ENCODE measurements at places on chromosomes 6 and 20.

- DNase-seq: no peak
- no peak overlapping the region for H3K27ac ChIP-seq
- no peaks in the 10 kb centered on the region for H3K27me3 ChIP-seq
- no peaks in the 10 kb centered on the region for H3K36me3 ChIP-seq
- H3K4me1 ChIP-seq: no peaks in the 10 kb centered on the region
Measured at GRCh38 chr6:38803129-38803528, 88.0 kb downstream of the DNAH8 start.

DNA sequence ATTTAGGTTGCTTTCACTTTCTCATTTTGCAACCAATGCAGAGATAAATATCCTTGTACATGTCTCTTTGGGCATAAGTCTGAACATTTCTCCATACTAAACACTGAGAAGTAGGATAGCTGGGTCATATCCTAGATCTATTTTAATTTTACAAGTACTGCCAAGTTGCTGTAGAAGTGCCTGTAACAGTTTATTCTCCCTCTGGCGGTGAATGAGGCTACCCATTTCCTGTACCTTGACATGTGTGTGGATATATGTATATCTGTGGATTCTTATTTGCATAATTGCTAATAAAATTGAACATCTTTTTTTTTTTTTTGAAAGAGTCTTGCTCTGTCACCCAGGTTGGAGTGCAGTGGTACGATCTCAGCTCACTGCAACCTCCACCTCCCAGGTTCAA lies 48.0 kb upstream of the PNRC1 start:
- H3K4me1 ChIP-seq: peaks cover 40% of the 10 kb centered on the region
- peak overlapping the region; percentile 95 for H3K27ac ChIP-seq
- H3K27me3 ChIP-seq: no peaks in the 10 kb centered on the region
- no peak for DNase-seq
- H3K4me3 ChIP-seq: no peak overlapping the region

DNA sequence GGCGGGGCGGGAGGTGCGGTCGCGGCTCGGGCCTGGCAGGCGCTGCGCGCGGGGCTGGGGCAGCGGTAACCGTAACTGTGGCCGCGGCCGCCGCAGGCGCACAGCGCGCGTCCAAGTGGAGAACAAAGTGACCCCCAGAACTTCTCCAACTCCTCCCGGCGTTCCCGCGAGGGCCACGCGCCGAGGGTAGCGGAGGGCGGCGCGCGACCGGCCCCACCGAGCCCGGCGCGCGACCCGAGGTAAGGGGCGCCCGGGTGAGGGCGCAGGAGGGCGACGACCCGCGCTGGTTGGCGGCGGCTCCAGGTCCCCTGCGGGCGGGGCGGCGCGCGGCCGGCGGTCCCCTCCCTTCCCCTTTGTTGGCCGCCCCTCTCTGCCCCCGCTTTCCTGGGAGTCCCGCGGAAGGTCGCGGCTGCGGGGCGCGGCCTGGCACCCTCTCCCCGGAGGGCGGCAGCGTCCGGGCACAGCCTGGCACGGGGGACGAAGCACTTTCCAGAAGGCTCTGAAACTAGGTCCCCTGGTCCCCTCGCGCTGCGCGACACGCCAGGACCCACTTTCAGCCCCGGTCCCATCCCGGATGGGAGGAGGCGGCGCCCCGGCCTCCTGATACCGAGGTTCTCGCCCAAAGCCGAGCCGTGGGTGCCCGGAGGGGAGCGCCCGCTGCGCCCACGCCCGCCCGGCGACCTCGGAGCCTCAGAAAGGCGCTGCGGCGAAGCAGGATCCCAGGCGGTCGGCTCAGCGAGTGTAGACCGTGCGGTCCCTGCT lies at the start of gene TIAM2:
TSS of gene TIAM2 (plus strand) at position 62 of the 762 bp plus-strand sequence. CDS start 133,909 bp downstream, outside the sequence.
- no peaks in the 10 kb centered on the region for H3K36me3 ChIP-seq
- no peak within 1 kb of the TSS for H3K27ac ChIP-seq
- peak within 1 kb of the TSS; percentile 7 for H3K4me3 ChIP-seq
- H3K27me3 ChIP-seq: no peaks in the 10 kb centered on the region

- peak overlapping the region; percentile 20 for H3K27ac ChIP-seq
- H3K4me1 ChIP-seq: peaks cover 18% of the 10 kb centered on the region
- no peak overlapping the region for H3K4me3 ChIP-seq
- DNase-seq: peak; percentile 61
Measured at GRCh38 chr20:59402681-59403080, 102.3 kb downstream of the EDN3 start.

DNA sequence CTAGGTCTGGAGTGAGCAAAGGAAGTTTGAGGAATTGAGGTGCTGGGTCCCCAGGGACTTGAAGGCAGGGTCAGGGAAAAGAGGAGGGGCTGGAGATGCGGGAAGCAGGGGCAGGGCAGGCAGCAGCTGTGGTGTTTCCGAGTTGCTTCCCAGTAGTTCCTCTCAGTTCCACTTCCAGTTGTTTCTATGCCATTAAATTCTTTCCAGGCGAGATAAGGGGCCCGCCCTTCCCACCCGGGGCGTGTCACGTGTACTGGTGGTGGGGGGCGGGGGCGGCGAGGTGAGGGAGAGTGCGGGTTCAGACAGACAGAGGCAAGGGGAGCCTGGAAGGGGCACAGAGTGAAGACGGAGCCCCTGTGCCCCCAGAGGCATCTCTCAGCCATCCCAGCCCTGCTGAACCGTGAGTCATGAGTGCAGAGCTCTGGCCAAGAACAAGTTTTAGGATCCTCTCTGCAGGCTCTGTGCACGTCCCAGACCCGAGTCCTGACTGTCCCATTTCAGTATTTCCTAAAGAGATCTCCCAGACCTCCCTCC lies 977 bp downstream of the TNXB start:
- H3K4me1 ChIP-seq: peaks cover 26% of the 10 kb centered on the region
- H3K27ac ChIP-seq: peak overlapping the region; percentile 6
- DNase-seq: peak; percentile 56
- no peaks in the 10 kb centered on the region for H3K36me3 ChIP-seq
- H3K4me3 ChIP-seq: no peak overlapping the region
- no peaks in the 10 kb centered on the region for H3K27me3 ChIP-seq

DNA sequence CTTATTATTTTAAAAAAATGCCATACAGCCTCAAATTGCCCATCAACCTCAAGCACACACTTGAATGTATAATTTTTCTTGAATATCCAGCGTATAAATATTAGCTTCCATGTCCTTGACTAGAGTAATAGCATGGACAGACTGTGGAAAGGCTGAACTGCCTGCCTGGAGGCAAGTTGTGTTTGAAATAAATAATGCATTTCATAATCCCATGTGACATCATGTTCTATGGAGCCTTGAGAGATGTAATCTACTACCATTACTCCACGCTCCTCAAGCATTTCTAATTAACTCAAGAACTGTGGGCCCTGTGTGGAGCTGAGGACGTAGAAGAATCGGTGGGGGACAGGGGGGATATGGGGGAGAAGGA lies 94.2 kb downstream of the CDS2 start:
- no peaks in the 10 kb centered on the region for H3K36me3 ChIP-seq
- DNase-seq: no peak
- H3K4me3 ChIP-seq: no peak overlapping the region
- H3K27me3 ChIP-seq: no peaks in the 10 kb centered on the region
- H3K27ac ChIP-seq: no peak overlapping the region
- no peaks in the 10 kb centered on the region for H3K4me1 ChIP-seq
